ENCODE measurements at places on chromosomes 7 and 10. TPM values are rescaled to one million over a fixed set of nuclear protein-coding genes. Genes with fewer than 3 reads are reported as not detected.

Gene POLR2J2
- total RNA-seq, result 2.4 TPM

Gene CPED1
- 1.0 TPM for total RNA-seq

Gene PDE6C
- total RNA-seq, result not detected

DNA sequence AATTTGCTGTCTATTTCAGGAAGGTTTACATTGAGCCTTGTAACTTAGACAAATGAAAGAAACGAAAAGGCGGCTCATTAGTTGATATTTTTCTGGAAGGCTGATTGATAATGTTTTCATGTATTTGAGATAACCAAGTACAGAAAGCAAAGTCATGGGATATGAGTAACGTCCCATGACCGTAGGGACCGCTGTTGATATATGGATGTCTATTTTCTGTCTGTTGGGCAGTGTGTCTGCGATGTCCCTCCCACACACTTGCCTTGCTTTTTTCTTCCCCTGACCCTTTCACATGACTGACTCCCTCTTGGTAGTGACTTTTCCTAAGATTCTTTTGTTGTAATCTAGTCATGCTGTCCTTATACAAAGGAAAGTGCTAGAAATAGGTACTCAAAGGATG is 57.0 kb upstream of the GPR158 start:
- no peak for DNase-seq

GRCh38 chr10:132062641-132063390 is 2.9 kb upstream of the JAKMIP3 start:
- DNase-seq, result no peak

GRCh38 chr7:8566016-8566415 is 132.6 kb downstream of the NXPH1 start:
- DNase-seq, result no peak

DNA sequence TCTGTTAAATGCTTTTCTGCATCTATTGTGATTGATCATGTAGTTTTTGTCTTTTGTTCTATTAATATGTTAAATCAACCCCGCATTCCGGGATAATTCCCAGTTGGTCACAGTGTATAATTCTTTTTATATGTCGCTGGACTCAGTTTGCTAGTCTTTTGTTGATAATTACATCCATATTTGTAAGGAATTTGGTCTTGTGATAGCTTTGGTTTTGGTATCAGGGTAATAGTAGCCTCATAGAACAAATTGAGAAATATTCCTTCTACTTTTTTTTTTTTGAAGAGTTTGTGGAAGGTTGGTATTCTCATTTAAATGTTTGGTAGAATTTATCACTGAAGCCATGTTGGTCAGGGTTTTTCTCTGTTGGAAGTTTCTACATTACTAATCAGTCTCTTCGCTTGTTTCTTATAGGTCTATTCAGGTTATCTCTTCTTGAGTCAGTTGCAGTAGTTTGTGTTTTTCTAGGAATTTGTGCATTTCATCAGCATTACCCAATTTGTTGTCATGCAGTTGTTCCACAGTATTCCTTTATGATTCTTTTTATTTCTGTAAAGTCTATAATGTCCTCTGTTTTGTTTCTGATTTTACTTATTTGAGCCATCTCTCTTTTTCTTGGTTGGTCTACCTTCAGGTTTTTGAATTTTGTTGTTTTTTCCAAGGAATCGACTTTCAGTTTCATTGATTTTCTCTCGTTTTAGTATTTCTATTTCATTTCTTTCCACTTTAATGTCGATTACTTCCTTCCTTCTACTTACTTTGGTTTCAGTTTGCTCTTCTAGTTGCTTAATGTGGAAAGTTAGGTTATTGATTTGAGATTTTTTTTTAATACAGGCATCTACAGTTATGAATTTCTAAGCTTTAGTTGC is 64.6 kb upstream of the GJD4 start:
- DNase-seq, result no peak

Measured in dermis microvascular lymphatic vessel endothelial cell (primary cell).